Esophagus mucosa (tissue), 1 donor: ENCODE measurements at places on chromosomes 1 and 21.

GRCh38 chr1:70290218-70290617 lies 64.3 kb downstream of the ANKRD13C start:
- peak; percentile 74 for ATAC-seq

DNA sequence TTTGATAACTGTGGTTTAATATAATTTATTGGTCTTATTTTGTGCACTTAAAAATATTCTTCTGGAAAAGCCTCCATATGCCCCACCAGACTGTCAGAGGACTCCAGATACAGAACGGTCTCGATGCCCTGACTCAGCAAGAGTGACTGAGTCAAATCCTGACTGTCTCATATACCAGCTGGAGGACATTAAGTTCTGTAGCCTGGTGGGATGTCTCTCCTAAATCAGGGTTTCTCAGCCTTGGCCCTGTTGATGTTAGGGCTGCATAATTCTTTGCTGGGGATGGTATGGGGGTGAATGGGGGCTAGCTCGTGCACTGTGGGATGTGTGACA lies 67.7 kb upstream of the TLR5 start:
- ATAC-seq, result no peak

DNA sequence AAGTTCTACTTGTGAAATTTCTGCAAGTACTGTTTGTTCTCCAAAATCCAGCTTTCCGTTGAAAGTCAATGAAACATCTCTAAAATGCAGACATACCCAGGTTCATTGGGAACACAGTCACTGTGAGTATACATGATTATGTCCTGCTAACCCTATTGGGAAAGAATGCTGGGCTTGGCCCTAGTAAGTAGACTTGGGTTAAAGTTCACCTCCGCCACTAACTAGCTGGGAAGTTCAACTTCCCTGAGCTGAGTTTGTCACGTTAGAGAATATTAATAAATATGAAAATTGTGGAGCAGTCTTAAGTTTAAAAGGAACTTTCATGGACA lies 10.5 kb upstream of the PGD start:
- peak; percentile 37 for ATAC-seq

DNA sequence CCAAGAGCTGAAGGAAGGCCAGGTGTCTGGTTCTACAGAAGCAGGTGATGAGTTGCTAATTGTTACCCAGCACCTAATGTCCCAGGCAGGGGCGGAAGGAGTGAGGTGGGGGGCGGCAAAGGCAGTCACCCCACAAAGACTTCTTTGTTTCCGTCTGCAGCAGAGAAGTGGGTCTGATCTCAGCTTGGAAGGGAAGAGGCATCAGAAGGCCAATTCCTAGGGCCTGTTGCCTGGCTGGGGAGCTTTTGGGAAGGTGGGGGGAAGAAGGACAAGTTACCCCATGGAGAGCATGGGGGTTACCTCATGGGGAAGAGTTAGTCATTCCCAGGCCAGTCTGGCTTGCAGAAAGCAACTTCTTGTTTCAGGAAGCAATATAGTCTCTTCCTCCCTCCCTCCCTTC lies 10.9 kb downstream of the IGSF21 start:
- no peak for ATAC-seq

- no peak for ATAC-seq
These were observed 117.2 kb downstream of the MATN1 start for GRCh38 chr1:30606166-30606565.

DNA sequence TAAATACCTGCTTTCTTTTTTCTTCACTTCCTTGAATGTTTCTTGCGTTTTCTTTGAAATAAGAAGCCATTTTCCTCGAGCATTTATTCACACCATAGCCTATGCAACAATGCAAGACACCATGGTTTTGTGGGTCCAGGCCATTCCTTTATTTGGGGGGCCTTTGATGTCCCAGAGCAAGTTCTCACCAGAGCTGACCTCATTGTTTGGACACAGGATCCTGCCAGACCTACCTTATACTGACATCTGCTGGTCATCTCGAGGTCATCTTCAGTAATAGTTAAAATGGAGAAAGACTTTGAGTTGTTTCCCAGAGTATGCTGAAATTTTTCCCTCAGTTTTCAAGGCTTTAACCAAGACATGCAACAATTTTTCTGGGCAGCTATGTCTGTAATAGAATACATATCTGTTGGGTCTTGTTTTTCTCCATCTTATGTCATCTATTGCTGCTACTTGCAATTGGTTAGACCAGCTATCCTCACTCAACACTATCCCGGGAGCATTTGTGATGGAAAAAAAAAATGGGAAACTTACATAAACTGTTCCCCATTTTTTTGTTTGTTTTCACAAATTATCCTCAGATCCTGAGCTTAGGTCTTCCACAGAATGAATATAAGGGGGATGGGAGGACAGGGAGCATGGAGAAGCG lies 34.0 kb upstream of the BACE2 start:
- ATAC-seq, result no peak

- ATAC-seq, result no peak
These were observed 31.1 kb upstream of the DUSP23 start for GRCh38 chr1:159749630-159750029.

DNA sequence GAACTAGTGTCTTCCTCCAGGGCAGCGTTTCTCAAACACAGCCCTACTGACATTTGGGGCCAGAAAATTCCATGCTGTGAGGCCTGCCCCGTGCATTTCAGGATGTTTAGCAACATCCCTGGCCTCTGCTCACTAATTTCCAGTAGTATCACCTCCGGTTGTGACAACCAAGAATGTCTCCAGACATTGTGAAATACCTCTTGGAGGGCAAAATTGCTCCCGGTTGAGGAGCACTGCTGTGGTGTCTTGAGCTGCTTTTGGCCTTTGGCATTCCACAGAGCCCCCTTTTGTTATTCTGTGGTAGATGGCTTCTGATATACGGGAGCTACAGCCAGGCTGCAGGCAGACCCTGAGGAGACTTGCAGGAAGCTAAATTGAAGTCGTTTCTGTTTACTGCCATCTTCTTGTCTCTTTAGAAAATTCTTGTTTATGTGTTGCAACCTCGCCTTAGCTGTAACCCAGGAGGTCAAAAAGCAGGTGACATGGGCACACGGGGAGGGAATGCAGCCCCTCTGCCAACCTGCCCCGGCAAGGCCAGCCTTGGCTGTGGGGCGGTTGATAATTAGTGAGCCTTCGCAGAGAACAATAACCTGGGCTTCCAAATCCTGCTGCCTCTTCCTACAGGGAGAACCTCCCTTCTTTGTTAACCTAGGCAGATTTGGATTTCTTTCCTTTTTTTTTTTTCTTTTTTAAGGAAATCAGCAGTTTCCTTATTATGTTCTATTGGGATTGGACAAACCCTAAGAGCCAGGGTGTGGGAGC lies 74.7 kb upstream of the AKT3 start:
- no peak for ATAC-seq

- peak; percentile 36 for ATAC-seq
These were observed 131.4 kb downstream of the ST6GALNAC5 start for GRCh38 chr1:76998582-76999223.

DNA sequence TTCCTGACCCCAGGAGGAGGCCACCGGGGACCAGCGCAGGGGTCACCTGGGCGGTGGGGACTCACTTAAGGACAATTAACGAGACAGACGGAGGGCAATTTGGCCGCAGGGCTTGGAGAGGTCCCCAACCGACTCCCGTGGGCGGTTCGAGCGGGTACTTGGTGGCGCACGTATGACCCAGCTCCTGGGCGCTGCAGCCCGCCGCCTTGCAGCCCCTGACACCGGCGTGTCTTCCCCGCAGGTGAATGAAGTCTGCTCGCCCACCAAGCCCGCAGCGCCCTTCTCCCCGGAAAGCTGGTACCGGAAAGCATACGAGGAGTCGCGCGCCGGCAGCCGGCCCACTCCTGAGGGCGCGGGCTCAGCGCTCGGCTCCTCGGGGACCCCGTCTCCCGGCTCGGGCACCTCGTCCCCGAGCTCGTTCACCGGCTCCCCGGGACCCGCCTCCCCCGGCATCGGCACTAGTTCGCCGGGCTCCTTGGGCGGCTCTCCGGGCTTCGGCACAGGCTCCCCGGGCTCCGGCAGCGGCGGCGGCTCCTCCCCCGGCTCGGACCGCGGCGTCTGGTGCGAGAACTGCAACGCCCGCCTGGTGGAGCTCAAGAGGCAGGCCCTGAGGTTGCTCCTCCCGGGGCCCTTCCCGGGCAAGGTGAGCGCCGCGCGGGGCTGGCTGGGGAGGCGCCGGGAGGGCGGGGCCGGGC lies 1.4 kb downstream of the KIF26B start:
- ATAC-seq, result peak; percentile 97

DNA sequence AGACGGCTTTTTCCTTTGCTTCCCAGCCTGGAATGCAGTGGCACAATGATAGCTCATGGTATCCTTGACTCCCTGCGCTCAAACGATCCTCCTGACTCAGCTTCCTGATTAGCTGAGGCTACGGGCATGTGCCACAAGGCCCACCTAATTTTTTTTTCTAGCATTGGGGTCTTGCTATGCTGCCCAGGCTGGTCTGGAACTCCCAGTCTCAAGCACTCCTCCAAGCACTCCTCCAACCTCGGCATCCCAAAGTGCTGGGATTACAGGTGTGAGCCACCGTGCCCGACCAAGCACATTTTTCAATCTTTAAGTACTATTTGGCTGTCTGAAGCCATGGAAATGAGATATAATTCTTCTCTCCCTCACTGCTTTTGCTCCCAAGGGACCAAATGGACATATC lies 58.7 kb downstream of the MAB21L3 start:
- ATAC-seq, result no peak

- ATAC-seq, result no peak
These were observed 28.5 kb upstream of the CAMSAP2 start for GRCh38 chr1:200710166-200710565.

- ATAC-seq, result no peak
These were observed 139.4 kb downstream of the DYRK1A start for GRCh38 chr21:37505963-37506362.

DNA sequence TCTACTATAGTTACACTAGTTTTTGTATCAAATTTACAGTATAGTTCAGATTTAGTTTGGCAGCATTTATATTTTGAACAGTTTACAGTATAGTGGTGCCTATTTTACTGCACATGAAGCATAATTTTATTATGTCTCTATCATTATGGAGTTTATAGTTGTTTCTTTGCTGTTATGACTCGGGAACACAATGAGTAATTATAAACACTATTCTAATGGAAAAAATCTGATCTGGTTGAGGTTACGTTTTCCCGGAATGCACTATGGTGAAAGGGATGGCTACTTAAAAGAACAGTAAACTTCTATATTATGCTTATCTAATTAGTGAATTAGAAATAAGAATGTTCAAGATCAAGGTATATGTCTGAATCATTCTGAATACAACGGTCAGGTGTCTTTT lies 10.6 kb downstream of the LCA5L start:
- no peak for ATAC-seq

DNA sequence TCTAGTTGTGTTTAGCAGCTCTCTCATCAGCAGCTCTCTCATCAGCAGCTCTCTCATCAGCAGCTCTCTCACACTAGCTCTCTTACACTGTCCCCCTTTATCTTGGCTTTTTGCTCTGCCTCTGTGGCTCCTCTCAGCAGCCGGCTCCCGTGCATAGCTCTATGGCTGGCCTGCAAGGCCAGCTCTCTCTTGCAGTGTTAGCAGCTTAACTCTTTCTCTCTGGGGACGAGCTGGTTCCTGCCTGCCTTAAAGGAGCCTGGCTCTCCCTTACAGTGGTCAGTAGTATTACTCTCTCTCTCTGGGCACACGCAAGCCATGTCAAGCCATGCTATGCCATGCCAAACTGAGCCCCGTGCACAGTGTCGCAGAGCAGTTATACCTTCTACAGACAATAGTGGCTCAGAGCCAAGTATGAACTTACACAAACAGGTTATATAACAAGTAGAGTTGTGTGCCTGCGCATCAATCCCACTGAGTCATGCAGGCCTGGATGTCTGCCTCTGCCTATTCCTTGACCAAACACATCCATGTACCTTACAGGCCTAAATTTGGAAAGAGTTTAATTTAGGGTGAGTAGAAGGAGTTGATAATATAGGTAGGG lies 295.9 kb downstream of the TPR start:
- peak; percentile 61 for ATAC-seq

GRCh38 chr1:184487531-184488193 lies 100.8 kb downstream of the C1orf21 start:
- no peak for ATAC-seq

DNA sequence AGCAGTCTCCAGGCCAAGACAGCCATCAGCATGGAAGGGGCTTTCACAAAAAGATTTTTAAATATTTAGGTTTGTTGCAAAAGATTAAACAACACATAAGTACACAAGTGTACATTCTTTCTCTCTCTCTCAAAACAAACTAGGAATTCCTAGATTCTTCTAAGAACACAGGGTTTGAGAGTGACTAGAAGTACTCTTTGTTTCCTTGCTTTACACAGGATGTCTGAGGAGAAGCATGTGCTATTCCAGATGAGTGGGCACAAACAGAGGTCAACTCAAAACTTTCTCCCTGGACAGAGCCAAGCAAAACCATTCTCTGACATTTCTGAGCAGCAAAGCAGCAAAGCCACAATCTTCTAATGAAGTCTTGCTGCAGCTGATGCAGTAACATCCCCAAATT lies 210.6 kb upstream of the HOOK1 start:
- ATAC-seq, result no peak

DNA sequence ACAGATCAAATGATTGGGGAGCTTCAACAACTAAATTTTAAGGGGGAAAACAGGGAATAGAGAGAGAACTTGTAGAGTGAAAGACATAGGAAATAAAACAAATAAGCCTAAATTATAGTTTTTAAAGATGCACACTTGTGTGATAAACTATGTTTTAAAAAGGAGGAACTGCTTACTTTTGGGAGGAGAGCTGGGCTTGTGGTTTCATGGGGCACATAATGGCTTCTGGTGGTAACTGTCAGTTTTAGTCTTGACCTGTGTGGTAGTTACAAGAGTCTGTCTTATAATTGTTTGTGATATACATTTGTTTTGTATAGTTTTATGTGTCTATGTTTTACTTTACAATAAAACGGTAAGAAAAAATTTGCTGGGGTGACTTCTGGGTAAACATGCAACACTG lies 165.3 kb downstream of the COL24A1 start:
- ATAC-seq, result no peak

DNA sequence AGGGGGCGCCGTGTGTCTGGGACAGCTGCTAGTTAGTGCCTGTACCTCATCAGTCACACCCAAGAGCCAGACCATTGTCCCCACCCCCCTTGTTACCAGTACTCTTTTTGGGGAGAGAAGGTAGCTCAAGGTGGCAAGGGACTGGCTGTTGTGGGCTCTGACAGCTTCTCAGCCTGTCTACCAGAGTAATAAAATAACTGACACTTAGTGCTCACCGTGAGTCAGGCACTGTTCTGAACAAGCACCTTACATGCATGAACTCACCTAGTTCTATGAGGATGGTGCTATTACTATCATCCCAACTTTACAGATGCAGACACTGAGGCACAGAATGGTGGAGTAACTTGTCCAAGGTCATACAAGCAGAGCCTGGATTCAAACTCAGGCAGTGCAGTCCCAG lies 34.7 kb downstream of the IER5 start:
- no peak for ATAC-seq

- peak; percentile 73 for ATAC-seq
These were observed 118.3 kb downstream of the OLFML2B start for GRCh38 chr1:161905269-161905884.

DNA sequence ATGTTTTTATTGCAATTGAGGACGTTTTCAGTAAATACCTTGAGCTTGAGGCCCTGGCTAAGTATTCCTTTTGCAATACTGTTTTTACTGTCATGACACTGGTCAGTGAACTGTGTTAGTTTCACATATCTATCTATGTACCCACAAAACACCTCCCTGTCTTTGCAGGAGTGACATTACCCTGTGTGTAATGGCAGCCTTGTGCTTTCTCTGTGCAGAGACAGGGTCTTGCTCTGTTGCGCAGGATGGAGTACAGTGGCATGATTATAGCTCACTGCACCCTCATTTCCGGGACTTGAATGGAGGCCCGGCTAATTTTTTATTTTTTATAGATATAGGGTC lies 8.9 kb downstream of the YBX1 start:
- ATAC-seq, result no peak
